ENCODE measurements at places on chromosomes 3 and 15.

DNA sequence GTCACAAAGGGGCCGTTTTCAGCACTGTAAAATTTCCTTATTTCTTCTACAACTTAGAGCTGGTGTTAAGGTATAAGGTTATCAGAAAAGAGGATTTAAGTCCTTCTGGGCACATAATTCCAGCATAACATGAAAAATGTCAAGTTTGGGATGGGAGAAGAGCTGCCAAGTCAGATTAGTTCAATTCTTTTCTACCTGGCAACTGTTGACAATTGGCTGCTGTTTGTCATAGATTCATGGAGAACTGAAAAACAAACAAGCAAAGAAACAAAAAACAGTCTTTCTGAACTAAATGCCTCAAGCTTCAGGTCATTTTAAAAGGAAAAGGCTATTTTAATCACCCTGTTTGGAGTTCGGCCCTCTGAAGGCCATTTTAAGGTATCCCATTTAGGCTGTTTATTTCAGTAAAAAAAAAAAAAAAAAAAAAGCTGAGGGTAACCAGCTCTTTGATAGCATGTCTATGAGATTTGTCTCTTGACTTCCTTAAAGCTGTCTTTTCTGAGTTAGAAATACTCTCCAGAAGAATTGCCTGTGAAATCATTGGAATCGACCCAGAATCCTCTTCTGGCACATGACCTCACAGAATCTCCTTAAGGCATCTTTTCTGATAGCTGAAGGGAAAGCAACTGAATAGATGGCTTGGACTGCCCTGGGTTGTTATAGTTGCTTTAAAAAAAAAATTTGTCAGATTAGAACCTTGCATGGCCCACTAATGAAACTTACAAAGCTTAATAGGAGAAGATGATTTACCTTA, 173.3 kb downstream of the SEMA6D start:
- no peak overlapping the region for H3K27ac ChIP-seq
- no peaks in the 10 kb centered on the region for H3K4me1 ChIP-seq
- no peaks in the 10 kb centered on the region for H3K36me3 ChIP-seq
- H3K27me3 ChIP-seq: no peaks in the 10 kb centered on the region
- H3K4me3 ChIP-seq: no peak overlapping the region
- DNase-seq: no peak

GRCh38 chr3:163877805-163878204, 1200.5 kb downstream of the SI start:
- no peak overlapping the region for H3K27ac ChIP-seq
- no peak for DNase-seq
- no peaks in the 10 kb centered on the region for H3K36me3 ChIP-seq
- no peaks in the 10 kb centered on the region for H3K4me1 ChIP-seq

GRCh38 chr3:151327571-151328198, 1.7 kb downstream of the P2RY13 start:
- no peak overlapping the region for H3K27ac ChIP-seq
- no peak overlapping the region for H3K4me3 ChIP-seq
- H3K27me3 ChIP-seq: peaks cover 29% of the 10 kb centered on the region
- DNase-seq: no peak
- H3K36me3 ChIP-seq: no peaks in the 10 kb centered on the region
- H3K4me1 ChIP-seq: no peaks in the 10 kb centered on the region

GRCh38 chr15:68278345-68278594, 725 bp downstream of the FEM1B start:
- peaks cover 30% of the 10 kb centered on the region for H3K36me3 ChIP-seq
- no peaks in the 10 kb centered on the region for H3K27me3 ChIP-seq
- peak overlapping the region; percentile 100 for H3K27ac ChIP-seq
- H3K4me3 ChIP-seq: peak overlapping the region; percentile 94

DNA sequence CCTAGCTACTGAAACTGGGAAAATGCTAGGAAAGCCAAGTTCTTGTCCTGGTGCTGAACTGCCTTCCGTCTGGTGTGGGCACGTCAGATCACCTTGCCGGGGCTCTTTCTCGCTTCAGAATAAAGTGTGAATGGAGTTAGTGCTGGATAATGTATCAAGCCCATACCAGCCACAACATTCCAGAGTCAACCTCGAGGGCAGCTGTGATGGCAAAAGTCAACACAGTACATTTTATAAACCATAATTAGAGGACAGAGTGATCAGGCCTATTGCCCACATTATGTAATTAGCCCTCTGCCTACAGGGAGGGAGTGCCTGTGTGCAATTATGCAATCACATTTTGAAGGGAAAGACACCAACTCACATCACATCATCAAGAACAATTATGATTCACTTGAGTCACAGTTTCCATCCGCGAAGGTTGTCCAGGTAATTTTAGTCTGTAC, 165.2 kb downstream of the RORA start:
- no peaks in the 10 kb centered on the region for H3K4me1 ChIP-seq
- no peak overlapping the region for H3K27ac ChIP-seq
- peaks cover 44% of the 10 kb centered on the region for H3K27me3 ChIP-seq
- DNase-seq: no peak
- no peaks in the 10 kb centered on the region for H3K36me3 ChIP-seq

- H3K27me3 ChIP-seq: no peaks in the 10 kb centered on the region
- no peak for DNase-seq
- H3K4me3 ChIP-seq: no peak overlapping the region
- H3K36me3 ChIP-seq: peaks cover 34% of the 10 kb centered on the region
Measured at GRCh38 chr15:30928076-30928475, 24.4 kb downstream of the FAN1 start.

GRCh38 chr15:35141743-35142471, 56.8 kb upstream of the NANOGP8 start:
- DNase-seq: no peak
- H3K4me1 ChIP-seq: no peaks in the 10 kb centered on the region

DNA sequence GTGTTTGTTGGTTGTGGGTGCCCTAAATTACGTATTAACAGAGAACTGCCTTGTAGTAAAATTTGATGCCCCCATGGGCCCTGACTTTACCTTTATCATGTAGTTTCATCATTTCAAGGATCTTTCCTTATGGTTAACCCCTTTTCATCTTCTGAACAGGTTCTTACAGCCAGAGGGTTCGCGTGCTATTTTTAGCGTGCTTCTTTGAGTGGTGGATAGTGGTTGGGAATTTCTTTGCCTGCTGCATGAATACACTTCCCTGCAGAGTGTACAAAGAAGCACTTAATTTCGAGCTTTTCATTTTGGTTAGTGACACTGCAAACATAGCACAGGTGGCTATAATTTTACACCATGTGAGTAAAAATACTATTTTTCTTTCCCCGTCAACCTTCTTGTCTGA, 231.8 kb downstream of the ROBO2 start:
- H3K36me3 ChIP-seq: no peaks in the 10 kb centered on the region
- H3K4me3 ChIP-seq: no peak overlapping the region
- H3K27me3 ChIP-seq: no peaks in the 10 kb centered on the region

DNA sequence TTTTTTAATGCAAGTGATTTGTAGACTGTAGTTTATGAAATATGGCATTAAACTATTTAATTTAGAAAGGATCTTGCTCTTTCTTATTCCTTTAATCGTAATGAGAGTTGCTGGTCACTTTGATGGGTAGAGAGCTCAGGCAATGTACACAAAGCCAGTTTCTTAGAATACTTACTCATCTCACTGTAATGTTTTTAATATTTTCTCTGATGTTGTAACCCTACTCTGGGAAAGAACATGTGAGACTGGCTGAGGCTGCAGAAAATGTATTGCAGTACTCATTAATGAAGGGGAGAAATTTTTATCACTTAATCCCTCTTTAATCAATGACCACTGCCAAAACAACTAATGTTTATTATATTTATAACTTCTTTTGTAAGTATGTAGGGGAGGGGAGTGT, 479.4 kb upstream of the KCNMB2 start:
- H3K4me3 ChIP-seq: no peak overlapping the region
- peaks cover 14% of the 10 kb centered on the region for H3K27me3 ChIP-seq
- no peak overlapping the region for H3K27ac ChIP-seq
- no peak for DNase-seq
- H3K36me3 ChIP-seq: no peaks in the 10 kb centered on the region

- DNase-seq: no peak
- H3K4me3 ChIP-seq: no peak overlapping the region
- H3K27me3 ChIP-seq: peaks cover 23% of the 10 kb centered on the region
- no peaks in the 10 kb centered on the region for H3K4me1 ChIP-seq
Measured at GRCh38 chr3:120587332-120587975, 8.7 kb upstream of the NDUFB4 start.

- no peaks in the 10 kb centered on the region for H3K4me1 ChIP-seq
- no peaks in the 10 kb centered on the region for H3K36me3 ChIP-seq
- H3K27ac ChIP-seq: no peak overlapping the region
Measured at GRCh38 chr15:98513428-98513986, 134.8 kb upstream of the IGF1R start.

GRCh38 chr3:87461443-87461842, 185.1 kb upstream of the POU1F1 start:
- no peak overlapping the region for H3K27ac ChIP-seq
- H3K27me3 ChIP-seq: no peaks in the 10 kb centered on the region
- no peak for DNase-seq
- H3K4me3 ChIP-seq: no peak overlapping the region

DNA sequence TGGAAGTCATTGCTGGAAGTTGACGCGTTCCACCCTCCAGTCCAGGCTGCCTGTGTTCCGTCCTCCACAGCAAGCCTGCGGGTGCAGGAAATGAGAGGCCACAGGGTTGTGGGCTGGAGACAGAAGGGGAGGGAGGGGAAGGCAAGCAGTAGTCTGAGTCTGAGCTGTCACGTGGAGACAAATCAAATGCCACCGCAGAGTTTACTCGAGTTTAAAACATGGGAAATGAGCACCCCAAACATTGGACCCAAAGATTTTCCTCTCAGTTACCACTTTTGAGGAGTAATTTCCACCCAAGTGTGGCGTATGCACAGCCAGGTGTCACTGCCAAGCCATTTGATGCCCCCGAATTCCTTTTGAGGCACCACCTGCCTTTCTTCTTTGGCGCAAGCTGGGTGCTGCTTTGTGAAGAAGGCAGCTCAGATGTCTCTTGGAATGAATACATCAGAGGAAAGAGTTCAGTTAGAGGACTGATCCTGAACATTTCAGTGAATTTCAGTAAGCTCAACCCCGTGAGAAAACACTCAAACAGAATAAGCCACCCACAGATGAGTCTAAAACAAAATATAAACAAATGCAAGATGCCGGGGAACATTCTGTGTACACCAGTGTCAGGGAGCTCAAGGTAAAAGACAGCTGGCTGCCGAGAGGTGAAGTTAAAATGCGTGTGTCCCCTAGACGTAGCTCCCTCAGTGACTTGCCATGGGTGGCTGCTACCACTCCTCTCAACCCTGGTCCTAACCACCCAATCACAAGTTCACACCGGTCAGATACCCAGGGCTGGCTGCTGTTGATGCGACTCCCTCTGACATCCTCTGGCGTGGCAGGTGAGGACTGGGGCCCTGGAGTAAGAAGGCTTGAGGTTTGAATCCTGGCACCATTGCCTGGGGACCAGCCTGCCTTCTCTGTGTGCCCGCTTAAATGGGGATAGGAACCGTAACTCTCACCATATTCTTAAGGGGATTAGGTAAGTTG, 203.8 kb downstream of the UACA start:
- no peaks in the 10 kb centered on the region for H3K27me3 ChIP-seq
- H3K4me3 ChIP-seq: peak overlapping the region; percentile 17
- H3K36me3 ChIP-seq: no peaks in the 10 kb centered on the region
- H3K4me1 ChIP-seq: peaks cover 8% of the 10 kb centered on the region
- H3K27ac ChIP-seq: no peak overlapping the region

DNA sequence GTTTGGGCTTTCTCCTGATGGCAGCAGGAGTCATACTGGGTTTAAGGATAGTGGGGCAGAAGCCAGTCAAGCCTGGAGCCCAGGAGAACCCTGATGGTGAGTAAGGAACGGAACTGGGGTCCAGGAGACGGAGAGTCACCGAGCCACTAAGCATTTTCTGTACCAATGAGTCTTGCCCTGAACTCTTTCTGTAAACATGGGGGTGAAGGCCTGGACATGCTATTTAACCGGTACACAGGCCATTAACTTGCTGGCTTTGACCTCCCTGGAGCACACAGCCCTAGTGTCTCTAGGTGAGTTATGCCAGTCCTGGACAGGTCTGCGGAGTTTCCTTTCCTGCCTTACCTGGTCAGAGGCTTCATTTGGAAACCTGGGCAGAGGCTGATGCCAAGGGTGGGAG, 3.9 kb downstream of the SLC6A6 start:
- H3K27me3 ChIP-seq: no peaks in the 10 kb centered on the region
- peaks cover 53% of the 10 kb centered on the region for H3K4me1 ChIP-seq
- H3K36me3 ChIP-seq: peaks cover 58% of the 10 kb centered on the region
- H3K27ac ChIP-seq: peak overlapping the region; percentile 64

DNA sequence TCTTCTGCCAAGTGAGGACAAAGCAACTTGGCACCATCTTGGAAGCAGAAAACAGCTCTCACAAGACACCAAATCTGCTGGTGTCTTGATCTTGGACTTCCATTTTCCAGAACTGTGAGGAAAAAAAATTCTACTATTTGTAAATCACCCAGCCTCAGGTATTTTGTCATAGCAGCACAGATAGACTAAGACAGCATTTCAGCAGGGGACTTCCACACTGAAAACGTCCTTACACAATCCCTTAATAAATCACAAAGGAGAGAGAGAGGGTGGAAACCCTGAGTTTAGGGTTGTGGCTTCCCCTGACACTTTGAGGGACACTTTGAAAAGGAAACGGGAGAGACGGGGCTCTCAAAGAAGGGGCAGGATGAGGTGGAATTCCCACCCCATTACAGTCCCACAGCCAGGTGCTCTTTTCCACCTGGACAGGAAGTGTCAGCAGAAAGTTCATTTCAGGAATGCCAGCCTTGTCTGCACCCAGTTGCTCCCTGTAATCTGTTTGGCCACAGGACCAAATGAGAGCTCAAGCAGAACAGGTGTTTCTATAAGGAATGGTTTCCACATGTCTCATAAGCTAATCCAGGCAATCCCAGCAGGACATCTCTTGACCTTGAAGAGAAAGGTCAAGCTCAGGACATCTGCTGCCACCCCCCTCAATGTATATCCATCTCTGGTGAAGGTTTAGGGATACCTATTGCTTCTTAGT, 51.3 kb downstream of the MYLK start:
- H3K27ac ChIP-seq: no peak overlapping the region
- H3K36me3 ChIP-seq: no peaks in the 10 kb centered on the region
- no peaks in the 10 kb centered on the region for H3K4me1 ChIP-seq
- no peak for DNase-seq

DNA sequence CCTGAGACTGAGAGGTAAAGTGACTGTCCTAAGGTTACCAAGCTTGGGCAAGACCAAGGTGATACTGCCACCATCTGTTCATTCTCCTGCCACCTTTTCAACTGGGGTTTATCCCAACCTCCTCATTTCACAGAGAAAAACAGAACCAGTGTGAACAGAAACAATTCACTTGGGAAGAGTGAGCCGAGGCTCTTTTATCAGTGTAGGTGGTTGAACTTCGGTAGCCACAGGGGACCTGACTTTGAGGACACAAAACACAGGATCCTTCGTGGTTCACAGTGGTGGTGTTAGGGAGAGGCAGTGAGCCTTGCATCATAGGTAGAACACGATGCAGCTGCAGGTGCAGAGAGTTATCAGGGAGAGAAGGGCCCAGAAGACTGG, 72.8 kb upstream of the ICE2 start:
- peaks cover 85% of the 10 kb centered on the region for H3K4me1 ChIP-seq
- DNase-seq: no peak

- H3K27me3 ChIP-seq: no peaks in the 10 kb centered on the region
- no peaks in the 10 kb centered on the region for H3K36me3 ChIP-seq
- DNase-seq: no peak
- H3K4me3 ChIP-seq: no peak overlapping the region
- H3K27ac ChIP-seq: peak overlapping the region; percentile 13
Measured at GRCh38 chr15:91950631-91951329, 97.3 kb downstream of the SLCO3A1 start.

GRCh38 chr15:49901996-49902684, 216.9 kb downstream of the ATP8B4 start:
- peaks cover 8% of the 10 kb centered on the region for H3K27me3 ChIP-seq
- no peak overlapping the region for H3K27ac ChIP-seq
- DNase-seq: no peak
- H3K4me1 ChIP-seq: no peaks in the 10 kb centered on the region
- H3K36me3 ChIP-seq: no peaks in the 10 kb centered on the region
- no peak overlapping the region for H3K4me3 ChIP-seq
